Fibroblast of the conjunctiva (primary cell): ENCODE measurements at places on chromosomes 5 and 9.

DNA sequence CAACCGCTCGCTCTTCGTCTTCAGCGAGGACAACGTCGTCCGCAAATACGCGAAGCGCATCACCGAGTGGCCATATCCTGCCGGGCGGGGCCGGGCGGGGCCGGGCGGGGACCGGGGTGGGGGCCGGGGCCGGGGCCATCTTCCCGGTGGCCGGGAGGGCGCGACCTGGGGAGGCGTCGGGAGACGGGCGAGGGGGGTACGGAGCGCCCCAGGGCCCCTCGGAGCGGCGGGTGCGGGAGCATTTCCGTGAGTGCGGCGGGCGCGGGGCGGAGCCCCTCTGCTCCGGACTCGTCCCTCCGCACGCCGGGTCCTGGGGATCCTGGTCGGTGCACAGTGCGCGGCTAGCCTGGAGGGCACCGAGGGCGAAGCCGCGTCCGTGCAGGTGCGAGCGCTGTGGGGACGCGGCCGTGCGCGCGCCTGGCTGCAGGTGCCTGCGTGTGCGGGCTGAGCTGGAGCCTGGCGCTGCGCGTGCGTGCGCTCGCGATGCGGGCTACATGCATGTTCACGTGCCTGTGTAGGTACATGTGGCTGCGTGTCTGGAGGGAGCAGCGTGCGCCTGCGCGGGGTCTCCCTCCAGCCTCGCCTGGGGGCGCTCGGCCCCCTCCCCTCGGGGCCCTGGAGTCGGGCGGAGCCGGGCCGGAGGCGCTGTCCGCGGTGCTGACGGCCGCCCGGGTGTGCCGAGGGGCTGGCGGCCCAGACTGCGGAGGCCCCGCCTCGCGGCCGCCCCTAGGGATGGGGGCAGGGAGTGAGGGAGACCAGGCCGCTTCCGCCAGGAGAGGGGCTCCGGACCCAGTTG lies 762 bp downstream of the CACNA1B start:
- DNase-seq: no peak

DNA sequence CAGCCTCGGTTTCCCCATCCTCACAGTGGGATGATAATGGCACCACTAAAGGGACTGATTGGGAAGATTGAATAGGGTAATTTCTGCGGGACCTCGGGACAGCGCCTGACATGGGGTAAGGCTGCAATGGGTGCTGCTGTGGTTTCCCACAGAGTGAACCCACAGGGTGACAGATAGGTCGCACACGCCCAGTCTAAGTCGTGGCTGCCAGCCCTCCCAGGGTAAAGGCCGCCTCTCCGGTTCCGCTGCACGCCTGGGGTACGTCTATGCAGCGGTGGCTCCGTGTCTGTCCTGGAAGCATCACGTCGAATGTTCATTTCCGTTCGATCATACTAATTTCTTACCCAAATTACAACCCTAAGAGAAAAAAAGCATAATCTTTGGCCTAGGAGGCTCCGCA lies 631 bp downstream of the CFAP77 start:
- DNase-seq: no peak

- DNase-seq: no peak
Observed at GRCh38 chr9:109417054-109417453, 81.1 kb downstream of the PTPN3 start.

- no peak for DNase-seq
Observed at GRCh38 chr9:79989079-79989478, 417.3 kb downstream of the TLE4 start.

- no peak for DNase-seq
Observed at GRCh38 chr5:136246632-136247031, 53.7 kb upstream of the SMIM32 start.

DNA sequence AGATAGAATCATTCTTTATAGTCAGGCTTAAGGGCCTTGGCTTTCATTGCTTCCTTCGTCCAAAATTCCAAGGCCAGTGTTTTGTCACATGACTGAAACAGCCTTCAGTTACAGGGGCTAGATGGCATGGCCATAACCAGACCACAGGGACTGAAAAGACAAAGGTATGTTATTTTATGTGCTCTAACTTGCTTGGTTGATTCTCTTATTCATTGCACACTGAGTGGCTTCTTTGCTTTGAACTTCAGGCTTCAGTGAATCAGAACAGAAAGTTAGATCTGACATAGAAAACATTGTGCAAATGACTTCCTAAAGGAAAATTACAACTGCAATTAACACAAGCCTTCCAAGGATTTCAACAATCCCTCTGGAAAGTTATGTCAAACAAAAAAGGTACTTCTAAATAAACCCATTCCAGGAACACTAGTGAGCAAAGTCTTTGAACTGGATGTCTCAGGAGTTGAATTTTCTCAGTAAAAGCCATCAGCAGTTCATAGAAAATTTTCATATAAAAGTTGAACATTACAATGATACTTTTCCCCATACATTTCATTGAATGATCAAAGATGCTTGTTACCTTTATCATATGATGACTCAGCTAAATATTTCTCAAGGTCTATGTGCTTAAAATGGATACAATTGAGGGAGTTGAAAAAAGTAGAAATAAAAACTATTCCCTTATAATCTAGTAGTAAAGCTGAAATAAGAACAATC lies 355.3 kb downstream of the TMEM232 start:
- no peak for DNase-seq

DNA sequence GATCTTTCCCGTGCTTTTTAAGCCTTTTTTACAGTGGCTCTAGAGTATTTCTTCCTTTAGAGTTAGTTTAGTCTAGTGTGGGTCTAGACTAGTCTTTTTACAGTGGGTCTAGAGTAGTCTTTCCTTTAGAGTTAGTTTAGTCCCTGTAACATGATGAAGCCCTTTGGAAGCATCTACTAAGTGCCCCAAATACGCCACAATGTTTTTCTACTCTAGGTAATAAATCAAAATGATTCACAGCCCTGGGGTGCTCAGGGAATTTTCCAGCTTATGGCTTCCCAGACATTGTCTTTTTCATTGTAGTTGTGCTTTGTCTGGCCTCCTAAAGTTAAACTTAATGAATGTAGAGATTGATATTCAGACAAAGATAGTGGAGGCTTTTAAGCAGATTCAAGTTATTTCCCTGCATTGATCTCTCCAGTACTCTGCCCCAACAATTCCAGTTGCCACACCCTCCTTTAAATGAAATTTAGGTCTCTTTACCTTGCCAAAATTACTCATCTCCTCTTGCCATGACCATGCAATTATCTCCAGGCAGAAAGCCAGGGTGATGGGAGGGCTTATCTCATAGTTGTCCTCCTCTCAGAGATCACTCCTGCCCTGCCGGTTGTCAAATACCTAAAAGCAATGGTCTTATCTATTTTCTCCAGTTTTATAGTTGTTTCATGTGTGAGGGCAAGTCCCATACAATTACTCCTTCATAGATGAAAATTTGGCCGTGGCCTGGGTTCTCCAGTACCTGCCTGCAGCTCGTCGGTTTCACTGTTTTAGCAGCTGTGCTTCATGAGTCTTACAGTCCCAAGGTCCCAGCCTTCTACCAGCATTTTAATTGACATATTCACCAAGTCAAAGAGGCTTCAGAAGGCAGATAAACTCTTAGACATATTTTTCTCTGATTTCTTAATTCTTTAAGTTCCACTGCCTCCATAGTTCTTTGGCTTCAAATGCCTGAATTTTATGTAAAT lies 794.0 kb upstream of the COX7C start:
- no peak for DNase-seq

DNA sequence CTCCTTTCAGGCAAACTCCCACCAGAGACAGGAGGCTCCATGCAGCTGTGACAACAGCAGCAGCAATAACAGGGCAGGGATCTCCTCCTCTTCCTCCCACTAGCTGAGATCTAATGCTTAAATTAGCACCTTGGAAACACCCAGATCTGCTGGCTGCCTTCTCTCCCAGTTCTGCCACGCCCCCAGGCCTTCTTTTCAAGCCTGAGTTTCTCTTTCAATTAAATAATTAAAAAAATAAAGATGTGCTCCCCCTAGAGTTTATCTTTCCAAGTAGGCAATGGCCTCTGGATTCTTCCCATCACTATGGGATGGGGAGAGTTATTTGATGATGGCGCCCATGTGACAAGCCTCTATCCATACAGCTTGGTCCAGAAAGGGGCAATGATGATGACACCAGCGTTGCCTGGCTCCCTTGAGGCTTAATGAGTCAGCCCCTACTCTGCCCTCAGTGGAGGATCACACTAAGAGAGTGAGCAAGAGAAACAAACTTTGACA lies 3.8 kb downstream of the FAM219A start:
- DNase-seq: peak; percentile 71

DNA sequence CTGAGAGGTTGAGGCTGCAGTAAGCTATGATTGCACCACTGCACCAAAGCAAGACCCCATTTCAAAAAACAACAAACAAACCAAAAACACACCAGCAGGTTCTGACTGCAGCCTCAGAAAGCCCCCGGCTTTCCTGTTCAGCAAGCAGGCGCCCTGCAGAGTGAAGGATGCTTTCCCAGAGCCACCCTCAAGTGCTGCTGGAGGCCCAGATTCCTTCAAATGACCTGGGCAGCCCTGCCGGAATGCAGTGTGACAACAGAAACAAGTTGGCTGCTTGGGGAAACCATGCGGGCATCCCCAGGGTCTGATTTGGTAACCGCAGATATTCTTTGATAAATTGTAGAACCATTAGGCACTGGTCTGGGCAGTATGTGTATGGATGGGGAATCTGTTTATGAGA lies 35.7 kb upstream of the GNE start:
- DNase-seq: no peak

DNA sequence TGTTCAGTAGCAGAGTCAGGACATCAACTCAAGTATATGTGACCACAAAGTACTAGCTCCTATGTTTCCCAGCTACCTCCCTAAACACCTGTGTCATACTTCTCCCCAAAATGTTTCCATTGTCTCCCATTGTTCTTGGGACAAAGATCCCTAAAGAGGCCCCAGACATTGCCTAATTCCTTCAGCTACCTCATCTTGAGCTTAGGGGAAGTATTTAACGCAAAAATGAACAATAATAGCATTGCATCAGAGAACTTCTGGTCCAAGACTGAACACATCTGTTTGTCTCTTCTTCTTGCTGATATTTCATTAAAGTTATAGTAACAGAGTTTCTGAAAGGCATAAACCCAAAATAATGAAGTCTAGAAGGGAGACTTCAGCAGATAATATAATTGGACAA lies 430.8 kb downstream of the MTRR start:
- no peak for DNase-seq

GRCh38 chr5:146703899-146704298 lies 174.7 kb downstream of the PPP2R2B start:
- no peak for DNase-seq

DNA sequence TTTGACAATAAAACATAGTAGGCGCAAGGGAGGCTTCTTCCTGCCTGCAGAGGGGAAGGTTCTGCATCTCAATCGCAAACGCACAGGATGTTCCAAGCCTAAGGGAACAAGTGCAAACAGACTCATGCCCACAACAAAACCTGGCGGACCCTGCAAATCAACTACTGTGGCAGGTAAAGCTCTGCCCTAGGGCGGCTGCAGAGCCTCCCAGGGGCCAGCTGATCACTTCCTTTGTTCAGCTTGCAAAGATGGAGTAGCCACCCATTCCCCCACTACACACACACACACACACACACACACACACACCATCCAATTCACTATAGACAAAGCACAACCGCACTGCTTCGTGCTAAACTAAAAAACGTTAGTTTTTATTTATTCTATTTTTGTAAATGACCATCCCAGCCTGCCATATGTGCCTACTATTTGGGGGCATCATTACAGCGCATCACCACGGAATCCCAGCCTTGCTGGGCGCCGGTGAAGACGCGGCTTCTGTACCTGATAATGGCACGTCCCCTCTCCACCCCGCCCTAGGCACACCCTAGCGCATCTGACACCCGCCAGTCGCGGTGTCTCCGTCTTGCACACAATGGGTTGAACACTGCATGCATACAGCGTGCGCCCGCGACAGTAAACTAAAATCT lies 57.6 kb downstream of the DPYSL3 start:
- no peak for DNase-seq

DNA sequence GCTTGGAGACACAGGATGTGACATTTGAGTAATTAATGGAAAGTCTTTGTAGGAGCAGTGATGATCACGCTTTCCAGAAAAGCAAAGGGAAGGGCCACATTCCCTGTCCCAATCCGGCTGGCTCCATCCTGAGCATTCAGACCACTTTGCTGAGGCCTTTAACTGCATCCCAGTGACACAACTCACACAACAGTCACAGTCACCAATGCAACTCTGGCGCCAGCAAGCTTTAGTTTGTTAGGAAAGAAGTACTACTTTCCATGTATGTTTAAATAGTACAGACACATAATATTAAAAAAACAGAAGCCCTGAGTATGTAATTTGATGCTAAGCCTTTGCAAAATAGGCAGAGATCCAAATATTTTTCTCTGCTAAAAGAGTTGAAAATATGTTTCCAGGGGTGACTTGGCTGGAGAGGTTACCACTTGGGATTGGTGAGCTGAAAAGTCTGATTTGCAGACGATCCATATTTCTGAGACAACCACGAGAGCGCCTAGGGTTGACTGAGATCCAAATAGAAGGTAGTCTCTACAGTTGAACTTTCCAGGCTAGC lies 31.7 kb upstream of the GAS1 start:
- DNase-seq: peak; percentile 71

- no peak for DNase-seq
Observed at GRCh38 chr5:151448038-151448985, 909 bp downstream of the SLC36A1 start.

GRCh38 chr9:72410214-72410613 lies 45.2 kb upstream of the ZFAND5 start:
- no peak for DNase-seq

DNA sequence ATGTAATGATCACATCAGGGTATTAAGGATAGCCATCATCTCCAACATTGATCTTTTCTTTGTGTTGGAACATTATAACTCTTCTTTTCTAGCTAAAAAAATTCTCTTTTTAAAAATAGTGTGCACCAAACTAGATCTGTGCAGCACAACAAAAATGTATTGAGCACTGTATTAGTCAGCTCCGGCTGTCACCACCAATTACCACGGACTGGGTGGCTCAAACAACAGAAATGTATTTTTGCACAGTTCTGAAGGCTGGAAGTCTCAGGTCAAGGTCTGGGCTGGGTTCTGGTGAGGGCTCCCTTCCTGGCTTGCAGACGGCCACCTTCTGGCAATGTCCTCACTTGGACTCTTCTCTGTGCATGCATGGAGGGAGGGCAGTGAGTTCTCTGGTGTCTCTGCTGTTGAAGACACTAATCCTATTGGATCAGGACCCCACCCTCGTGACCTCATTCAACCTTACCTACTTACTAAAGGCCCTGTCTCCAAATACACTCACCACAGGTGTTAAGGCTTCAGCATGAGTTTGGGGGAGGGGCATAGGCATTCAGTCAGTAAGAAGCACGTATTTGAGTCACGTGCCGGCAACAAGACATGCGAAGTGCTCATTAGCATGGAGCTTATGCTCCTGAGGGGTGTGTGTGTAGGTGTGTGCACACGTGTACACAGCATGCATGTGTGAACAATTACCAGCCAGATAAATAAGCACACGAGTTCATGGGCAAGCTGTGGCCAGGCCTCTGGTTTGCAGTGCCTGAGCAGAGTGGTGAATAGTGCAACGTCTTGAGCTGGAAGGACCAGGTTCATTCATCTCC lies 89.4 kb upstream of the SH3PXD2B start:
- no peak for DNase-seq

DNA sequence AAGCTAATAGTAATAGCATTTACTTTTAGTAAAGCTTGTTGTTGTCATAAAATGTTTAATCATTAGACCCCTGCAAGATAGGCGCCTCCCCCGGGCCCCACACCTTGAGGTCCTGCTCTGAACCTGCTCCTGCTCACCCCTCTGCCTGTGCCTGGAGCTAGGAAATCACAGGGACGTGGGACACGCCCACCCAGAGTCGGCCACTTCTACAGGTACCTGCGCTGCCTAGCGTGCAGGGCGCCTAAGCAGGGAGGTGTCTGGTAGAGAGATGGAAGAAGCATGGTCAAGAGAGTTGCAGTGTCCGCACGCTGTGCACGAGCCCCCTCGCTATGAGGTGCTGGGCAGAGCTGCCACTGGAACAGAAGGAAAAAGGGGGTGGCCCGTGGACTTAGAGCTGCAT lies 52.6 kb downstream of the HINT1 start:
- DNase-seq: no peak
